ENCODE measurements at places on chromosomes 3 and 15. TPM values are rescaled to one million over a fixed set of nuclear protein-coding genes. Genes with fewer than 3 reads are reported as not detected.

GRCh38 chr15:28955160-28955992, 69.6 kb downstream of the APBA2 start:
- H3K27ac ChIP-seq: no peak overlapping the region
- H3K27me3 ChIP-seq: no peaks in the 10 kb centered on the region
- no peak overlapping the region for H3K4me3 ChIP-seq
- peaks cover 45% of the 10 kb centered on the region for H3K4me1 ChIP-seq

Gene TMEM207
- total RNA-seq: not detected

DNA sequence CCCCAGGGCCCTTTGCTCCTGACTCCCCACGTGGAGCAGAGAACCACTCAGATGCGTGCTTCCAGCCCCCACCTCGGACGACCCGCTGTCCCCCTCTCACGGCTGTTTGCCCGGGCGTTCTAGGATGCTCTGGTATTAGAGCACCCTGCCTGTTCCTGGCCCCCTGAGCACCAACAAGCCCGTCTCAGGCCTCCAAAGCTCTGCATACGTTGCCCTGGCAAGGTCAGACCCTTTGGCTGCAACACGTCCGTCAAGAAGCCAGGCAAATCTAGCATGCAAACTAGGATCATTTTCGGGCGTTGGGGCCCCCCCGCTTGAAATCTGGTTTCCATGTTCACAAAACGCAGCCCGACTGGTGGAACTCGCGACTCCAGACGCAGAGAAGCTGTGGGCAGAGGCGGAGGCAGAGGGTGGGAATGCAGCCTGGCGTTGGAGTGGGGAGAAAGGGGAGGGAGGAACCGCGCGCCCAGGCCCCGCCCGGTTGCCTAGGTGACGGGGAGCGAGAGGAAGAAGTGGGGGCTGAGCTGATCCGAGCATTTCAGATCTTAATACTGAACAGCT, 86.2 kb upstream of the PIAS1 start:
- no peak for DNase-seq
- no peaks in the 10 kb centered on the region for H3K36me3 ChIP-seq
- peaks cover 6% of the 10 kb centered on the region for H3K4me1 ChIP-seq
- H3K27me3 ChIP-seq: peaks cover 13% of the 10 kb centered on the region
- no peak overlapping the region for H3K27ac ChIP-seq

GRCh38 chr3:194112120-194113106, 23.5 kb upstream of the HES1 start:
- no peaks in the 10 kb centered on the region for H3K27me3 ChIP-seq
- no peak for DNase-seq
- no peaks in the 10 kb centered on the region for H3K36me3 ChIP-seq
- H3K4me3 ChIP-seq: no peak overlapping the region

GRCh38 chr15:65055201-65055870, 10.1 kb downstream of the SLC51B start:
- no peaks in the 10 kb centered on the region for H3K27me3 ChIP-seq
- DNase-seq: no peak
- no peak overlapping the region for H3K4me3 ChIP-seq
- no peak overlapping the region for H3K27ac ChIP-seq
- H3K4me1 ChIP-seq: no peaks in the 10 kb centered on the region
